ENCODE measurements at places on chromosomes 5 and 9.

DNA sequence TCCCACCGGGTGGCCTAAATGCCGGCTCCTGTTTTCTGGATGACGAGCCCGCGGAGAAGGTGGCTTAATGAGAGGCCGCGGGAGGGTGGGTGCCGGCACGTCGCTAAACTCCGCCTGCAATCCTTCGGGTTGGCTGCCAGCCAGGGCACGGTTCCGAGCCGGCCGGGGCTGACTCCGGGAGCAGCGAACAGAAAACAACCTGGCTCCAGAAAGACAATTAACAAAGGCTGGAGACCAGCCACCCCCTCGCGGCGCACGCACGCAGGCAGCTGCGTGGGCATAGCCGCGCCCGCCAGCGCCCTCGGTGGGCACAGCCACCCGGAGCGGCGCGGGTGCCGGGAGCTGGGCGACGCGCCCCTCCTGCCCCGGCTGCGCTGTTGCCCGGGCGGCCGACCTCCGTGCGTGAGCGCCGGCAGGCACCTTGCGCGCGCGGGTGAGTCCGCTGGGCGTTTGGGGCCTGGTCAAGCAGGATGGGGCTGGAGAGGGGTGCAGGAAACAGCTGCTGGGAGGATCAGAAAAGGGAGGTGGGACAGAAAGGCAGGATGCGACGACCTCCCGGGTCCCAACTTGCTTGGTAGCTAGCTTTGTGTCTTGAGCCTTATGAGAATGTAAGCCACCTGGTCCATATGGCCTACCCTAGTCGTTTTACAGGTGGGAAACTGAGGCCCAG lies at the start of gene ARHGEF37:
Gene ARHGEF37, plus strand, starts transcription at position 307 of the 670 bp plus-strand sequence. CDS start 16,272 bp downstream, outside the sequence.
- DNase-seq, result peak; percentile 46

DNA sequence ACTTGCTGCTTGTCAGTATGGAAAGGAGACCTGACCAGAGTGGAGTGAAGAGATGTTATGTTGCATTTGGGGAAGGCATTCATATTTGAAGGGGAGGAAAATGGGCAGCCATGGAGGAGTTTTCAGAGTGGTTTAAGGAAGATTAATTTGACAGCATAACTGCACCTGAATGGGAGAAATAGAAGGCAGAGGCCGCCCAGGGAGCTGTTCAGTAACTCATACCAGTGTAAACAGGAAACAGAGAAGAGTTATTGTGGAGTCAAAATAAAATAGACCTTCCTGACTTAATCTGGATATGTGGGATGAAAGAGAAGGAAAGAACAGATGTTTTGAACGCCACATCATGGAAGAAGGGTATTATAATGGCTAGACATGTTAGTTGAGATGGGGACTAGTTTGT lies 13.4 kb downstream of the SLC44A1 start:
- DNase-seq, result no peak

GRCh38 chr9:112175796-112176315 lies 759 bp upstream of the SUSD1 start:
- no peak for DNase-seq

DNA sequence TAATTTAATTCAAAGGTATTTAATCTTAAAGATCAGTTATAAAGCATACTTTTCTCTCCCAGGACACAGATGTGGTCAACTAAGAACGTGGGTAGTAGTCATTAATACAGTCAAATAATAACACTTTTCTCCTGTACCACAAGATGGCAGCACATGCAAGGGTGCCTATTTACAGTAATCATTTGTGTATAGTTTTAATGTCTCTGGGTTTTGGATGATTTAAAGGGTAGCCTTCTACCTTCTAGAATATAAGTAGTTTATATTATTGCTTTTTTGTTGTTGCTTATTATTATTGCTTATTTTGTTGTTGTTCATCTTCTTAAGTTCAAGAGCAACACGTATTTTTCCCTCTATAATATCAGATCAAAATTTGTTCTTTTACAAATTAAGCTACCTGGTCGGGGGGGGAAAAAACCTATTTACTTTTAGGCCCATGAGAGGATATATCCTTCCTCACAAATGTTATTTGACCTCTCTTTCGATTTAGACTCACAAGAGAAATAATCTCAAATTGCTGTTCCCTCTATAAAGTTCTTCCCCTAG lies 59.6 kb upstream of the SLC27A6 start:
- DNase-seq, result peak; percentile 19

- no peak for DNase-seq
These were observed 79.8 kb downstream of the MROH2B start for GRCh38 chr5:40991168-40991980.

GRCh38 chr5:94025788-94026473 lies 284.5 kb upstream of the POU5F2 start:
- no peak for DNase-seq

DNA sequence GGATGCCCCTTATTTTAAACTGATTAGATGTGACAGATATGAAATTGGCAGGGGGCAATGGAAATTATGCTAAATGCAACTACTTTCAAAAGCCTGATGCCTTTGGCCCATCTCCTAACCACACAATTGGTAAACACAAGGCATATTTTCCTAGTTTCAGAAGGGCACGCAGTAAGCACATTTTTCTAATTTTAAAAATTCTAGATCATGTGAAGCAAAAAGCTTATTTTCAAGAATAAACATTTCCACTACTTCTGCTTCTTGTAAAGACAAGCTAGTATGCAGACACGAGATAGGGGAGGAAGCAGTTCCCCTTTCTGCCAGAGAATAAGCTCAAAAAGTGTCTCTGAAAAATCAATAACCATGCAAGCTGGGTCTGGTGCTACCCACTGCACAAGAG lies 67.7 kb downstream of the ABCA1 start:
- DNase-seq, result no peak

DNA sequence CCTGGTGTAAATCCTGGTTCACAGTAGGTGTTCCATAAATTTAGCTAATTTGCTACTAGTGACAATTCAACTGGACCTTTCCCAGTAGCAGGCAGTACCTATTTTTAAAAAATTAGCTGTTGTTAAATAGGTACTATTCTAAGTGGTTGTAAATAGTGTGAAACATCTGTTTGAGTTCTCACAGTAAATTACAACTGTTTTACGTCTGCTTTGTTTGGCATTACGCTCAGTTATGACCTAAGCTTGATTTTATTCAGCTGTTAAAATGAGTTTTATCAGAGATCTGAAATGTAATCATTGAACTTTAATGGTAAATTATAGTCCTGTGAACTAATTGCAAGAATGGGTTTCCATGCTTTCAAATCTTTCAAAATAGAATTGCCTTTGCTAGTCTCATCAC lies 93.9 kb downstream of the GPBP1 start:
- DNase-seq, result no peak

DNA sequence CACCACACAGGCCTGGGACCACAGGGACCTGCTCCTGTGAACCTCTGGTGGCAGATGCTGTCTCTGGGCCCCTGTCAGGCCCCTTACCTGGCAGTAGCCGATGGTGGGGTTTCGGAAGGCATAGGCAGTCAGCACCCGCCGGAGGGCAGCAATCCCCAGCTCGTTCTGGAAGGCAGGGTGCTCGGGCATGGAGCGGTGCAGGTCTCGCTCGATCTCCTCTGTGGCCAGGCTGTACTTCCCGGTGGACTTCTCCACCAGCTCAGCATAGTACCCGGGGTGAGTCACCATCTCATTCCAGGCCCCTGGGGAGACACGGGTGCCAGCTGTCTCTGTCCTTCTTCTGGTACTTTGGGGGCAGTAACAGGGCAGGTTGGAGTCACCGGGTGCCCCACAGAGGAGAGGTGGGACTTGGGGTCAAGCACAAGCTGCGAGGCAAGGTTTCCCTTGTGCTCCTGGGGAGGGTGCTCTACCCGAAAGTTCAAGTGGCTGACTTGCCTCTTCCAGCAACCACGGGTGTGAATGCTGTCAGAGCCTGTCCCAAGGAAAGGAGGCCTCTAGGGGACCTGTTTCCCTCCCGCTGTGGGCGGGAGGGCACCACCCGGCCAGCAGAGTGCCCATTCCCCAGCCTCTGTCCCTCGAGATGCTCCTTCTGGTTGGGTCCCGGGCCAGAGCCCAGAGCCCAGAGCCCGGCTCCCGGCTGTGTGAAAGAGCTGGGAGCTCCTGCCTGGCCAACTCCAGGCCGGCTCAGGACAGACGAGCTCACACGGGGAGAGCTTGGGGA lies 19.8 kb upstream of the MRNIP start:
- no peak for DNase-seq

DNA sequence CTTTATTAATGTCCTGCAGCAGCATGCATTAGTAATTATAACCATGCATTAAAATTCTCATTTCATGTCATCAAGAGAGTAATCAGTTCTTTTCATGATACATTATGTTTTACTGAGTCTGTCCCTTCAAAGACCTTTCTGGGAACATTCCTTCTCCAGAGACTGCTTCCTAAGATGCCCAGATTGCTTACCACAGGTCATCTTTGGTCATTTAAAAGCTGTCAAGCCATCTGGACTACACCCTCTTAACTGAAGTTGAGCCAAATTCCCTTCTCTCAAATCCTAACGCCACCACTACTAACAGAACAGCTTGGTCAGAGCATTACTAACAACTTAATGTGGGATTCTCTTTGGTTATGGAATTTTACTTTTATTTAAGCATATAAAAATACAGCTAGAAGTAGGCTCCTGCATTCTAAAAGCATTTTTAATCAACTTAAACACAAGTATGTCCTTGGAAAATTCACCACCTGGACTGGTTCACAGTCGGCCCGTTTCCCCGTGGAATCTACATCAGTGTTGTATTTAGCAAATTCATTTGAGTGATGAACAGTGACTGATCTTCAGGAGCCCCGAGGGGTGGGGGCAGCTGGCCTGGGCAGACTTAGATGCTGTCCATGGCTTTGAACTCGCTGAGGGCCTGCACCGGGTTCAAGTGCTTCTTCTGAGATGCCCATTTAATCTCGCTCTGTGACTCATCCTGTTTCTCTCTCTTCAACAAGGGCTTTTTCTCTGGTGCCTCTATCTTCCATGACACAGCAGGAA lies 92.8 kb upstream of the CCDC112 start:
- no peak for DNase-seq

- DNase-seq, result no peak
These were observed 16.9 kb downstream of the FBXW5 start for GRCh38 chr9:136927343-136928271.

GRCh38 chr5:106661866-106662265 lies 1008.9 kb downstream of the EFNA5 start:
- no peak for DNase-seq

GRCh38 chr9:133772581-133772980 lies 34.4 kb upstream of the SARDH start:
- DNase-seq, result no peak

DNA sequence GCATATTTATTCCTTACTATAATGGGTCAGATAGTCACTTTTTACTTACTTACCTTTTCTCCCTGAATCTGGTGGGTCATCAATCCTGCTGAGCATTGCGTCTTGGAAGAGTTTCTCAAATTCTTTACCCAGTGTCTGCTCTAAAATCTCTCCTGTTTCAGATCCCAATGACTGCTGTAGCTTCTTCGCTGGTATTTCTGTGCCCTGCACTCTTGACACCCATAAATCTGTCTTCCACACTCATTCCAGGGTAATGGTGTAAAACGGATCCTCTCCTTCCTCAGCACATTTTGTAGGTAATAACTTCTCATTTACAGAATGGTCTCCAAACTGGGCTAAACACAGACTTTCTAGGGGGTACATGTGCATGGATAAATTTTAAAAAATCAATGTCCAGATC lies 407.4 kb downstream of the DMAC1 start:
- no peak for DNase-seq

DNA sequence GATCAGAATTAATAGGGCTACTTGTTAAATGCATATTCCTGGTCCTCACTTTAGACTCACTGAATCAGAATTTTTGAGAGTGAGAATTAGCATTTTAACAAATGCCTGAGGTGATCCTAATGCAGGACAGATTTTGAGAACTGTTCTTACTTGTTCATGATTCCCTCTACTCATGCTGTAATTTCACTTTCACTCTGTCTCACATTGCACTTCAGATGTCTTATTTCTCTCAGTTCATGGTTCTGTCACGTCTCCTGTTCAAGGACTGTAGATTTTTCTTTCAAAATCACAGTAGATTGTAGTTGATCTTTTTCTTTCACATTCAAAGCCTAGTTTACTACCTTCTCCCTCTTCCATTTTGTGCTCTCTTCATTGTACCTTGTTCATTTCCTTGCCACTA lies 54.3 kb downstream of the ADGRV1 start:
- DNase-seq, result no peak

- DNase-seq, result no peak
These were observed 127.6 kb downstream of the GADD45G start for GRCh38 chr9:89732295-89732938.

GRCh38 chr5:41770799-41771198 lies 99.4 kb downstream of the OXCT1 start:
- DNase-seq, result no peak

DNA sequence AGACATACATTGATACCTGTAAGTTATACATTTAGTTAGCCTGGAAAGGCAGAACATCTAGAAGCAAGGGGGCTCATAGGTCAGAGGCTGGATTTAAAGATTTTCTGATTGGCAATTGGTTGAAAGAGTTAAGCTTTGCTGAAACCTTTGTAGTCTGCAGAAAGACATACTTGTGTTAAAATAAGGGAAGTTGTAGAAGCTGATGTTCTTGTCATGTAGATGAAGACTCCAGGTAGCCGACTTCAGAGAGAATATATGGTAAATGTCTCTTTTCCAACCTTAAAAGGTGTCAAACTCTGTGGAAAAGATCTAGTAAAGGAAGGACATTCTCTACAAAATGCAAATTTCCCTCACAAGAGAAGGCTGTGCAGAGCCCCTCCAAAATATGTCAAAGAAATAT lies 62.9 kb upstream of the ADAMTS16 start:
- no peak for DNase-seq

GRCh38 chr9:136791516-136792276 lies 552 bp downstream of the TMEM141 start:
- peak; percentile 58 for DNase-seq

DNA sequence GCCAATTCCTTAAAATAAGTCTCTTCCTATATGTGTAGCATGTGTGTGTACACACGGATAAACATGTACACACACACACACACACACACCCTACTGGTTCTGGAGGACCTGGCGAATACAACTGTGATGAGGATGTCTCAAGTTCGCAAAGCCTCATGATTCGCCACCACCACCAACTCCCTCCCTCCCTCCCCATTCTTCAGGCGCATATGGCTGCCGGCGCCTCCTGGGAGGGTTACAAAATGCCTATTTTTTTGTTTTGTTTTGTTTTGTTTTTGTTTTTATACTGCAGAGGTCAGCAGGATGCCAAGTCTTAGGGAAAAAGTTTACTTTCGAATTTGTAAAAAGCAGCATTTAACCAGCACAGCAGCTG lies 88.0 kb downstream of the DAP start:
- DNase-seq, result no peak

DNA sequence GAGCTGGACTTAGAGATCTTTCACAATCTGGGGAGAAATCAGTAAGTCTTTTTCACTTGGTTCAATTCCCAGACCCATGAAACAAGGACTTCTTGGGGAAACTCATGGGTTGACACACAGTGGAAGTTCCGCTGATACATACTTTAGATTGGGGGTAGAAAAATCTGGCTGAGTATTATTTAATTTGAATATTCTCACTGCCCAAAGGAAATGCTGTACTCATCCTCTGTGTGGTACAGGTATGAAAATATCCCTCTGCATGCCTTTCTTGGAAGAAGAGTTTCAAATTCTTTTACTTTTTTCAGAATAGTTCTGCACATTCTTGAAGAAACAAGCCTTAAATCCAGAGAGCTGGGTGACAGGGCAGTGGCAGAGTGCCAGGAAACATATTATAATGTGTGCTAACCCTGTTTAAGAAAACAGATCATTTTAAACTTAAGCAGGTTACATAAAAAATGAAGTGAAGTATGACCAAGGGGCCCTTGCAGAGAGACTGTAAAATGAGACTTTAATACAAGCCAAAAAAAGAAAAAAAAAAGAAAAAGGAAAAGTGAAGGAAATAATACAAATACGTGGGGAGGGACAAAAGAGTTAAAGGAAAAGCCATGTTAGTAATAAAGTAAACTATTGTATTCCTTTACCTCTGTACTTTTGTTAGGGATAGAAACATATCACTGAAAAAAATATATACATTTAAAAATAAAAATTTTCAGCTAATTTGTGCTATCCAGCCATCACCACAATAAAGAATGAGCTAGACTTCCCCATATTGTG lies 173.4 kb upstream of the NR3C1 start:
- no peak for DNase-seq
